ENCODE measurements at places on chromosomes 4 and X.
A peak's percentile ranks its signal among the peaks of the same experiment; 100 is the strongest.

- DNase-seq: no peak
Observed at GRCh38 chr4:16659694-16660093, 238.8 kb downstream of the LDB2 start.

DNA sequence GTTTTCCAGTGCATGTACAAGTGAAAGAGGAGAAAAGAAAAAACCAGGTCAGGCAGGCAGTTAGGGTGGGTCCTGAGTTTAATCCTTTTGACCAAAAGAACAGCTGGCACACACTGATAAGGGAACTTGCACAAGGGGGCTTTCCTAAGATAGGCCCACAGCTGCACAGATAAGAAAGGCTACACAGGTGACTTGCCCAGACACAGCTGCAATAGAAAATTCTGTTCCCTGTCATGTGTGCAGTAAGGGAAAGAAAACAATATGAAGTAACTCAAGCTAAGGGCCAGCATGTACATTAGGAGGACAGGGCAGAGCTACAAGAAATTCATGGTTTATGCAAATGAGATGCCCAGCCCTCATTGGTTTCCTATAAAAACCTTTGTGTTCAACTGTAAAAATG lies 32.9 kb downstream of the LUZP4 start:
- no peak for DNase-seq

DNA sequence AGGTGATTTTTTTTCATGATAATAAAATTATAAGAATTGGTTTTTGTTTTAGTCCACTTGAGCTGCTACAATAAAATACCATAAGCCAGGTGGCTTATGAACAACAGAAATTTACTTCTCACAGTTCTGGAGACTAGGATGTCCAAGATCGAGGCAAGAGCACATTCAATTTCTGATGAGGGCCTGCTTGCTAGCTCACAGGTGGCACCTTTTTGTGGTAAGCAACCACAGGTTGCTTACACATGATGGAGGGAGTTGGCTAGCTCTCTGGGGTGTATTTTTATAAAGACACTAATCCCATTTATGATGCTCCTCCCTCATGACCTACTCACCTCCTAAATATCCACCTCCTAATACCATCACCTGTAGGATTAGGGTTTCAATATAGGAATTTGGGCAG lies 1248.5 kb upstream of the TENM3 start:
- DNase-seq: no peak

DNA sequence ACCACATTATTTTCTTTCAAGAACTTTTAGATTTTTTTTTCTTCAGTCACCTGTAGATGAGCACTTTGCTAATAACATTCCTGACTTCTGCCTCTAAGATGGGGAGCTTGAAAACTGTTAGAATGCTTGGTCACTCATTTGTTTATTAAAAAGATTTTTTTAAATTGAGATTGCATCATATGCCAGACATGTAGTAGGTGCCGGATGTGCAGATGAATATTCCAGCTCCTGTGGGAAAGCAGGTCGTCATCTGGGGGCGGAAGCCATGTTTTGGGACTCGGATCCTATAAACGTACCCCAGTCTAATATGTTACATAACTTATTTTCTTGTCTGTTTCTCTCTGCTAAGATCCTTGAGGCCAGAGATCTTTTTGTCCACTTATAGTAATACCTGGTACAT lies 236.8 kb downstream of the ARHGAP10 start:
- DNase-seq: no peak

DNA sequence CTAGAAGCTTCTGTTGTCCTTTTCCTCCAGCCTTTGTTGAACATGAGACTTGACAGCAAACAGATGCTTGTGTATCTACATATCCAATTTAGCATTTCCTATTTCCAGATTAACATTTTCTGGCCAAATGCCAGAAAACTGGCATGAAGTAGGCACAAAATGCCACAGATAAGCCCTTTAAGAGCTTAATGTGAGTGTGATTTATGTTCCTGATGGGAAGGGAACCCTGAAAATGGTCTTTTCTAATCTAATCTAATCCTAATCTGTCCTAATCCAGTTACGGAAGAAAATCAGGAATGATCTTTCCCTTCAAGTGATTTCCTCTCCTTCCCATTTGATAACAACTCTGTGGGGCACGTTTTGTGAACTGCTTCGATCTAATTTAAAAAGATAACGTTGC lies 133.0 kb upstream of the C1QTNF7 start:
- no peak for DNase-seq

- no peak for DNase-seq
Observed at GRCh38 chrX:153632595-153632946, 14.4 kb upstream of the DUSP9 start.

- DNase-seq: peak; percentile 34
Observed at GRCh38 chrX:20461576-20461975, 194.9 kb upstream of the RPS6KA3 start.

GRCh38 chr4:101846550-101846949 lies 56.0 kb downstream of the BANK1 start:
- DNase-seq: no peak

DNA sequence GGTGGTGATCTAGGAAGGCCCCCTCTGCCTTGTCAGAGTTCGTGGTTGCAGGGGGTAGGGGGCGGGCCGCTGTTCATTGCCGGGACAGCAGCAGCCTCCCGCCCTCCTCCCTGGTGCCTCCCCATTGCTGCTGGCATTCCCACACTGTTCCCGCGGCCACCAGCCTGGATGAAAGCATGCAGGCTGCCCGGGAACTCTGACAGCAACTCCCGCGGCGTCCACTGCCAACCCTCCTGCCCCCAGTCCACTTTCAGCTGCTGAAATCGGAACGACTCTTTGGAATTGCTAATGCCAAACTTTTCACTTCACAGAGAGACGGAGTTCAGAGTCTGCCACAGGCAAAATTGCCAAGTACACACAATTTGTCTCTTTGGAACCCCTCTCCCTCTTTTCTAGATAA lies 121.9 kb downstream of the BEND2 start:
- no peak for DNase-seq
